ENCODE measurements at places on chromosomes 4 and X.

DNA sequence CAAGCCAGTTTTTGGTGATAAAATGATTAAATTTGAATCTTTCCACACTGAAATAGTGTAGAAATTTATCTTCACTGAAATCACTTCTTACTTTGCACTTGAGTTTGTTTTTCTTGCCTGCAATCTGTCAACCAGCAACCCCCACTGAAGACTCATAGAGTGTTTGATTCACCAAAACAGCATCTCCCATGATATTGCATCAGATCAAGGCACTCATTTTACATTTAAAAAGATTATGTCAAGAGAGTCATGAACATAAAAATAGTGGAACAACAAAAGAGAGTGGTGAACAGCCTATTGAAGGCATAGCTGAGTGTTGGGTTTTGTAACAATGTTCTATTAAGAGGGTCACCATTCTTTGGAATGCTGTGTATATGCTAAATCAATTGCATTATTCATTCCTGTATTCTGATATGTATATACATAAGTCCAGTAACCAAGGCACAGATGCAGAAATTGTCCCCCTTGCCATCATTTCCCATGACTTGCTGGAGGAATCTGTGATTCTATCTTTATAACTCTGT is 1934.9 kb downstream of the ARAP2 start:
- no peak for DNase-seq

DNA sequence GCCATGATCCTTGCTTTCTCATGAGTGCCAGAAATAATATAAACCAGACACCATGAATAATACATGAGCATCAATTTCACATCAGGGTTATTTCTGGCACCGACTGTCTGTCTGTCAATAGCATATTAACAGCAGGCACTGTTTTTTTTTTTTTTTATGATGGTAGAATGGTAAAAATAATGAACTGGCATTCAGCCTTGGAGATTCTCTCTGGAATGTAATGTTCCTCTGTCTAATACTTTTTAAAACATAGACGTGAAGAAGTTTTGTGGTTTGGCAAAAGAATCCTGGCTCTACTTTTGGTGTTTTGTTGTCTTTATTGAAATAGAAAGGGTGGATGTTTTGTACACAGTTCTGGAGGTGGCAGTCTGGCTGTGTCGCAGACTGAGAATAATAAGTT is 874.6 kb upstream of the PRKX start:
- DNase-seq: no peak

GRCh38 chr4:83605210-83605609 is 69.3 kb downstream of the GPAT3 start:
- no peak for DNase-seq

DNA sequence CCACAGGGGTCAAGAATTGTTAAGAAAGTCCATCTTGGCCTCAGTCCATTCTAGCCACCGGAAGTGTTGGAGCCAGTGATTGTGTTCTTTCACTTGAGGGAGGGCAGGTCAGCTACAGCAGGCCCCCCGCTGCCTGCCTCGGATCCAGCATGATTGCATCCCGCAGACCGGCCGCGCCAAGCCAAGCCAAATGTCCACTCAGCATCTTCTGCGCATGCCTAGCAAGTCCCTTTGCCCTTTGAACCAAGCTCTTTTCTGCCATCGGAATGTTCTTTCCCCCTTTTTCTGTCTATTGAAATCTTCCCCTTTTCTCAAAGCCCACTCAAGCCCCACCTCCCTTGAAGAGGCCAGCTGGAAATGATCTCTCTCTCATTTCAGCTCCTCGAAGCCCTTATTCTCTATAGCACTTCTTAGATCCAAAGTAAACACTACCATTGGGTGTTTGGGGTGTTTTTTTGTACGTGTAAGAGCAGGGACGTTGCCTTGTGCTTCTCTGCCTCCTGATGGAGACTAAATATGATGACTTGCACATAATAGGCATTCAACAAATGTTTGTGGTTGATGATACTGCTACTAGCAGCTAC is 147.8 kb upstream of the BCOR start:
- no peak for DNase-seq

DNA sequence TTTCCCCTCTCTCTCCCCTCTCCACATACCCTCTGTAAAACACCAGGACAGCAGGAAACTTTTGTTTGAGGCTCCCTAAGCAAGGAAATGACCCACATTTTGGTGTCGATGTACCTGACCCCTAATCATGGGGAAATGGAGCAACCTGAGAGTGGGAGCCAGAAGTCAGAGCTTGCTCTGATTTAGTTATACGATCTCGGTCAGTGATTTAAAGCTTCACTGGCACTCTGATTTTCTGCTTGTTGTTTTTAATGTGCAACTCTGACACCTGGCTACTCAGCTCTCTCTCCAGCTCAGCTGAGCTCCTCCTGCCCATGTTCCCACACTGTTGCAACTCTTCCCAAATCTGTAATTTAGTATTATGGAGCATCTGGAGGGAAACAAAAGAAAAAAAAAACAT is 408.6 kb downstream of the ADAM29 start:
- DNase-seq: no peak
